ENCODE measurements at places on chromosomes 7 and 10.

GRCh38 chr10:70145166-70145665 is 1.3 kb downstream of the TYSND1 start:
- DNase-seq, result no peak

DNA sequence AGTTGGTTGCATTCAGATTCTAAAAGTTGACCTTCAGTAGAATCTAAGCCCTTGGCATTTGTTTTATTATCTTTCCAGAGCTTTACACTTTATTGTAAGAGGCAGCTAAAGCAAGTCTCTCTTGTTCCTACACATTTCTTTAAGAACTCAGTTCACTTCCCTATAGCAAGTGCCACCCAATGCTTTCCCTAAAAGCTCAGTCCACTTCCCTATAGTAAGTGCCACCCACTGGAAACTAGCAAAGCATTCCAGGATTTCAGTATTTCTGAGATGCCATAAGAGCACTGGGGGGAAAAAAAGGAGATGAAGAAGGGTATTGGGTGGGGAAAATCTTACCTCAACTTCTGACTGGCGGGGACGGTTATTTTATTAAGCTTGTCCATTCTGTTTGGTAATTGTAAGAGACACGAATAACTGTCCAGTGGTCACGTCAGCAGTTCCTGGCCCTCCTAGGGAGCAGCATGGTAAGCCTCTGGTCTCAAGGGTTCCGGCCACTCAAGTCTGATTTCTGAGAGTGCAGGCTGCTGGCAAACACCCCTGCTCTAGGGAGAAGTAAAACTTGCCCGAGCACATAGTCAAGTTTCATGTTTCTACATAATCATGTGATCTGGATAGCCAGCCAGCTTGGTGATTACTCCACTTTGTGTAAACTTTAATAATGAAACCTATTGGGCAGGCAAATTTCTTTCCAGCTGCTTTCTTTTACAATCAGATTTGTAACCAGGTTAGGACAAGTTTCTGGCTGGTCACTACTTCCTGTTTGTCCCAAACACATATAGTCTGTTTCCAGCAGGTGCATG is at the start of gene BLNK:
Gene BLNK, minus strand, starts transcription at position 554 of the 800 bp plus-strand sequence. Its CDS starts 171 bp downstream, at position 383.
- peak; percentile 80 for DNase-seq

DNA sequence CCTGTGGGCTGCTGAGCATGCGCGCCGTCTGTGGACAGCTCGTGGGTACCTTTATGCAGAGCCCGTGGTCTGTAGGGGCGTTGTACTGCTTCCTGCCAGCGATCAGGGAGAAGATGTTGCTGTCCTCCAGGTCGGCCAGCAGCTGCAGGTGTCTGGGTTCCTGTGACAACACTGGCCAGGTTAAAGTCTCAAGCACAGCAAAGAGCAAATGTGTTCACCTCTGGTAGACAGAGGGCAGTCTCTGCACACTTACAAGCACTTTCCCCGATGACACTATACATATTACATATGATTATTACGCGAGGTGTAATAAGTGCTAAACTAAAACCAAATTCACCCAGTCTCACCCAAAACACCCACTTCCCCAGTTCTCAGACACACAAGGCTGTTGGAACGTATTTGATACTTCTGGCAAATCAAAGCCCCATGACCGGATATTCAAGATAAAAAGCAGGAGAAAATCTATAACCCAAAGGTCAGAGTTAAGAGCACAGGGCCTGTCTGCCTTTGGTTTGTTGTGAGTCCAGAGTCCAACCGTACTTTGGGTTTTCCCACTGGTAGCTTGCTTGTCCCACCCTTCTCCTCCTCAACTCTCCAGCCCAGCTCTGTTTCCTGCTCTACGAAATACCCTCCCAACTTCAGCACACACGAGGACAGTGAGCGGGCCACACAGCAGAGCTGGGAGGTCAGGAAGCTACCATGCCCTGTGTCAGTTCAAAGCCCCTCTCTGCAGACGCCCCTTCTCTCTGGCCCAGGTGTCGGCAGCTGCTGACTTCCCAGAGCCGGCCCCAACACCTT is 49.7 kb upstream of the DDC start:
- DNase-seq, result no peak

GRCh38 chr10:31383810-31384588 is 65.0 kb downstream of the ZEB1 start:
- no peak for DNase-seq

GRCh38 chr10:110158051-110159005 is 49.1 kb upstream of the MXI1 start:
- DNase-seq, result no peak

- DNase-seq, result peak; percentile 94
Measured at GRCh38 chr7:98034081-98035035, 44.4 kb upstream of the OCM2 start.

DNA sequence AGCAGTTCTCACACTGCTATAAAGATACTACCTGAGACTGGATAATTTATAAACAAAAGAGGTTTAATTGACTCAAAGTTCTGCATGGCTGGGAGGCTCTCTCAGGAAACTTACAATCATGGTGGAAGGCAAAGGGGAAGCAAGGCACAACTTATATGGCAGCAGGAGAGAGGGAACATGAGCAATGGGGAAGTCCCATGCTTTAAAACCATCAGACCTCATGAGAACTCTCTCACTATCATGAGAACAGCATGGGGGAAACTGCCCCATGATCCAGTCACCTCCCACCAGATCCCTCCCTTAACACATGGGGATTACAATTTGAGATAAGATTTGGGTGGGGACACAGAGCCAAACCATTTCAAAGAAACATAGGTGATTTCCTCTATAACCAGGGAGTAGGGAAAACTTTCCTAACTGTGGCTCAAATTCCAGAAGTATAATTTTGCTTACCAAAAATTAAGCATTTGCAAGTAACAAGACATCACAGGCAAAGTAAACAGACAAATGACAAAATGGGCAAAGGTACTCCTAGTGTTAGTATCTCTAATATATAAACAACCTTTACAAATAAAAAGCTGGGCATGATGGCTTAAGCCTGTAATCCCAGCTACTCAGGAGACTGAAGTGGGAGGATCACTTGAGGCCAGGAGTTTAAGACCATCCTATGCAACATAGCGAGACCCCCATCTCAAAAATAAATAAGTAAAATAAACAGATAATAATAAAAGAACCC is 88.0 kb downstream of the KBTBD2 start:
- no peak for DNase-seq

- DNase-seq, result peak; percentile 25
Measured at GRCh38 chr10:104197364-104197763, 34.8 kb downstream of the CFAP43 start.

DNA sequence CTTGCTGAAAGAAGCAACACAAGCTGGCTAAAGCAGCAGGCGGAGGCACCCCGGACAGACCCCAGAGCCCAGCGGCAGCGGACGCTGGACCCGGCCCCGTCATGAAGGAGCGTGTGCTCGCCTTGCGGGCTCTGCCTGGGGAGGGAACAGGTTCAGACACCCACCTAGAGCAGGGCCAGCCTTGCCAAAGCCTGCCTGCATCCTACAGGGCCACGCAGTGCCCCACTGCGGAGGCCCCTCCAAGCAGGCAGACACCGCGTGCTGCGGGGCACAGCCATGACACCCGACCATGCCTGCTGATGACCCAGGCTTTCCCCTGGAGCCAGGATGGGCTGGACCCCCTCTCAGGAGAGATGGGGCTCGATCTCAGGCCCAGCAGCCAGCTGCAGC is 91.7 kb downstream of the MAD1L1 start:
- DNase-seq, result no peak

DNA sequence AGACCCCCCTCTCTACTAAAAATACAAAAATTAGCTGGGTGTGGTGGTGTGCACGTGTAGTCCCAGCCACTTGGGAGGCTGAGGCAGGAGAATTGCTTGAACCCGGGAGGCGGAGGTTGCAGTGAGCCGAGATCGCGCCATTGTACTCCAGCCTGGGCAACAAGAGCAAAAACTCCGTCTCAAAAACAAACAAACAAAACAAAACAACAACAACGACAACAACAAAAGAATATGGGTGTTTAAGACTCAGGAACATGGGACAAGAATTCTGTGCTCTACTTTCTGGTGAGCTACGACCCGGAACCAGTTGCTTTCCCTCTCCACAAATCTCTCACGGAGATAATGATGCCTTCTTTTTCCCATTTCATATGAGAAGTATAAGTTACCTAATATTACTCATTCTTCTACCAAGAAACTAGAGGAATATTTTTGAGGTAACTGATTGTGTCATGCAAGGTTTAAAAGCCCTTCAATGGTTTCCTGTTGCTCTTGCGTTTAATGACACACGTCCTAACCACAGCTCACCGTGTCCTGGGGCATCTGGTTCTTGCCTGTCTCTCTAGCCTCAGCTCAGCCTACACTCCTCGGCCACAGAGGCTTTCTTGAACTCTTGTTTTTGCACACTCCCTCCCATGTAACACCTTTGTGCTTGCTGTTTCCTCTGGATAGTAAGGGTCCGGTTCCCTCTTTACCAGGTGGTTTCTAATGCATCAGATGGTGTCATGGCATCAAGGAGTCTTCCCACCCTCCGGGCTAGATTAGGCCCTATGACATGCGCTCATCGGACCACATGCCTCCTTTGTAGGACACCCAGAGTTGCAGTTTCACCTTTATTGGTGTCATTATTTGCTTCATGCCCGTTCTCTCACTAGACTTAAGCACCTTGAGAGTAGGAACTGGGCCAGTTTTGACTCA is 67.5 kb downstream of the PFKFB3 start:
- DNase-seq, result no peak

- DNase-seq, result no peak
Measured at GRCh38 chr10:36808625-36809362, 316.6 kb upstream of the ANKRD30A start.

- DNase-seq, result peak; percentile 95
Measured at GRCh38 chr7:77327067-77327931, 88.8 kb downstream of the GSAP start.

DNA sequence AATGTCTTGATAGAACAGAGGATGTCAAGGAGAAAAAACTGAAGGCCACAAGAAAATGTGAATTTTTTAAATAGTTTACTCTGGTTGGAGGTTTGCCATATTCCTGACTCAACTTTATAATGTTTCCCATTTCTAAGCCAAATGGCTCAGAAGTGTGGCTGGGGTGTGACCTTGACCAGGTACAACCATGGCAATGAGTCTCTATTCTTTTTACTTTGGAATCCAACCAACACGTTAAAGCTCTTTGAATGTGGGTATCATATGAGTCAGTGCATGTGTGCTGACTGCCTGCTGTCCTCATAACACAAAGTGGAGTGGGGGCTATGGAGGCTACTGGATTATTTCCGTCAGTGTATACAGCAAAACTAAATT is 33.5 kb upstream of the DLD start:
- no peak for DNase-seq

DNA sequence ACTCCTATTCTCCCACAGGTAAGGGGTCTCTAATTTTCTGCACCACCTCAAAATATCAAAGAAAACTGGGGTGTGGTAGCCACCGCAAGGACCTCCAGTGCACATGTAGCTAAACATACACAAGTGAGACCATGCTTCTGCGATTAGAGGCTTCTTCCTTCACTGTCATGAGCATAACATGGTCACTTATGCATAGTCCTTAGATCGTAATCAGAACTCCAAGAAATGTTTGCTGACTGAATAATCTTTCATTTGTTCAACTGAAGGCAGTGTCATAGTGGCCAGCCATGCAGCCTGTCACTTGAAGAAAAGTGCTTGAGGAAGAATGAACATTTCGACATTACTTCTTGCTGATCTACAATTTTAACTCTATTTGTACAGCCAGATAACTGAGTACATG is 14.6 kb downstream of the TWIST1 start:
- peak; percentile 47 for DNase-seq

GRCh38 chr7:45665172-45665571 is 91.0 kb downstream of the ADCY1 start:
- no peak for DNase-seq

- no peak for DNase-seq
Measured at GRCh38 chr7:116213361-116214130, 3.2 kb downstream of the TES start.

DNA sequence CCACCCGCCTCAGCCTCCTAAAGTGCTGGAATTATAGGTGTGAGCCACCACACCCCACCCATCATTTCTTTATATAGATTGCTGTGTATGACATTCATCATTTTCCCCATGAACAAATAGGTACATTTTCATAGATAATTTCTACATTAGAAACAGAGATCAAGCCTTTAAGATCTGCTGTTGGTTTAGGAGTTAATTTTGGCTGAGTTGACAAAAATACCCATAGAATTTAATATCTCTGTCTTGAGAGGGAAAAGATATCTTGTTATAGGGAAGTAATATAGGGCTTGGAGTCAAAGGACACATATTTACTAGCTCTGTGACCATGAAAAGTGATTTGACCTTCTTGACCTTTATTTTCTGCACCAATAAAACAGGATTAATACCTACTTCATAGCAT is 51.8 kb downstream of the LRMDA start:
- no peak for DNase-seq

GRCh38 chr10:4189281-4189680 is 404.3 kb upstream of the KLF6 start:
- DNase-seq, result no peak

DNA sequence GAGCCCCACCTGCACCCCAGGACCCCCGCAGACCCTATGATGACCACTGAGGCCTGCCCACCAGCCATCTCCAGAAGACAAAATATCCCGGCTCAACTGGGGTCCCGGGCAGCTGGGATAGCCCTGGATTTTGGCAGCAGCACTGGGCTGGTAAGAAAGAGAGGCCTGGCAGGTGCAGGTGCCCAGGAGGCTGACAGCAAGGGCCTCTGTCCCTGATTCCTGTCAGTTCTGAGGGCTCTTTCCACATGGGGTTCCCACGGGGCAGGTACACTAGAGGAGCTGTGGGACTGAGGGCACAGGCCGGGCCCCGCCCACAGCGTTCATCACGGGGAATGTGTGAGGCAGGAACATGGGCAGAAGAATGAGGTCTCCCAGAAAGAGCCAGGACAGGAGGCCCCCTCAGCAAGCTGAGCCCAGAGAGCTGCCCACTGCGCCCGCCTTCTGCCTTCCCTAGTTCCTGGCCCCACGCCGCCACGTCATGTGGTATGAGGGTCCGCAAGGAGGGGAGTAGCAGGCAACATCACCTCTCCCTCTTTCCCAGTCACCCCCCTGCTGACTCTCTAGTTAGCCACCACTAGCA is 12.8 kb upstream of the NDST2 start:
- no peak for DNase-seq
